NCI-H2081 (cell line): ENCODE measurements at places on chromosomes 11 and 22.

- DNase-seq, result no peak
Observed at GRCh38 chr11:16611926-16612565, 126.4 kb upstream of the C11orf58 start.

DNA sequence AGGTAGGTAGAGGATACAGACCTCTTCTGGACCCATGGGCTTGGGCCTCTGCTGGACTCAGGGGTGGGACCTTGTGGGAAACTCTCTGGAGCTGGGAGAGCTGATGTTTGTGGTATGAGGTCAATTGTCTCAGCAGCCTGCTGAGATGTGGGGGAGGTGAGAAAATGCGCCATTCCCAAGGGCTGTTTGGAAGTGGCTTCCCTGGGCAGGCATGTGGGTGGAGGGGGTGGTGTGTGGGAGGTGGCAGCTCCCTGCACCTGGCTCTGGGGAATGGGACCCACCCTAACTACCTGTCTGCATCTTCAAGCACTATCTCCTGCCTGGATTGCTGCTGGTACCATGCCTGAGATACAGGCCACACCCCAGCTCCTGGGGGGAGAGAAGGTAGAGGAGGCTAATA is 97.4 kb upstream of the THY1 start:
- DNase-seq, result no peak

- DNase-seq, result no peak
Observed at GRCh38 chr22:50444663-50445062, 30.2 kb downstream of the SBF1 start.

GRCh38 chr11:19845626-19846025 is 133.0 kb downstream of the NAV2 start:
- DNase-seq, result no peak
